ENCODE measurements at places on chromosomes 4 and X.

DNA sequence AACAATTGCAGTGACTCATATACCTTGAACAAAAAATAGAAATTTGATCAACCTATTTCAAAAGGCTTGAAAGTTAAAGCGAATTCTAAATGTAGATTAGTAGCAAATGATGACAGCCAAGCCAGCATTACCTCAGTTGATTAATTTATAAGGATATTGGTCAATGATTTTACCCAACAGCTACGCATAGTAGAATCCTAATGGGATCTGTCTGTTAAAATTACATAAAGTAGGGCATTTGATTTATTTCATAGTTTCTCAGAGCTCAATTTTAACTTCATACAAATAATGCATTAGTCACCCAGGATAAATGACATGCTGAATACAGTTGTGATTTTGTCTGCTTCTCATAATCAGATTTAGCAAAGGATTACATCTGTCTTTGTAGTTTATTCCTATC, 12.0 kb downstream of the AFF2 start:
- no peak for DNase-seq
- H3K36me3 ChIP-seq: no peaks in the 10 kb centered on the region
- H3K27me3 ChIP-seq: no peaks in the 10 kb centered on the region
- no peak overlapping the region for H3K27ac ChIP-seq

DNA sequence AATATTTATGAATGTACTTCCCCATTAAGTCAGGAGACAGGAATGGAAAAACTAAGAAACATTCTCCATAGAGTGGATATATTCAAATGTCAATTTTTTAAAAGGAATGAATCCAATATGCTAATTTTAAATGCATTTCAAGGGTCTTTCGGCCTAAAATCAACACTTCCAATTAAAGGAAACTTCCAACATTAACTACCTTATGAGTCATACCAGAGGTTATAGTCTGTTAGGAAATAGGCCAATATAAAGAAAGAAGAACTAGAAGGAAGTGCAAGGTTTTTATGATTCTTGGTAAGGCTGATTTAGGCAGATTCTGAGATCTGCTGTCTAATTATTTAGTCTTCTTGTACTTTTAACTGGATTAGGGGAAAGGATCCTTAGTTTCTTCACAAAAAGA, 260.1 kb upstream of the EDNRA start:
- H3K36me3 ChIP-seq: no peaks in the 10 kb centered on the region
- H3K27ac ChIP-seq: no peak overlapping the region
- no peaks in the 10 kb centered on the region for H3K27me3 ChIP-seq
- peaks cover 4% of the 10 kb centered on the region for H3K4me1 ChIP-seq
- no peak overlapping the region for H3K4me3 ChIP-seq
- DNase-seq: no peak

DNA sequence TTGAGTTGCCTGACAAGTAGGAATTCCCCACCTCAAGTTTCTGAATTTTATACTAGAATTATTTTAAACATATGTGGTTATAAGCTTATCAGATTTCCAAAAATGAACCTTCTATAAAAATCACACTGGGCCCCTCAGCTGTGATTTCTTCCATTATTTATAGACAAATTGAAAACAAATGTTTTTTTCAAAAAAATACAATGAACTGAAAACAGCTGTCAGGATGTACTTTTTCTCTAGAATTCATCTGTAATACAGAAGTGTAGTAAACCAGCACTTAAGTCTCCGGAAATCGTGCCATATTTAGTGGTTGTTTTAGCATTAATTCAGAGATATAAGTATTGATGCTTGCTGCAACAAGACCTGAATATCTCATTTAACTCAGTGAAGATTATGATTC, 74.0 kb downstream of the SPRY1 start:
- no peaks in the 10 kb centered on the region for H3K36me3 ChIP-seq
- H3K4me1 ChIP-seq: no peaks in the 10 kb centered on the region
- no peak for DNase-seq
- no peaks in the 10 kb centered on the region for H3K27me3 ChIP-seq

DNA sequence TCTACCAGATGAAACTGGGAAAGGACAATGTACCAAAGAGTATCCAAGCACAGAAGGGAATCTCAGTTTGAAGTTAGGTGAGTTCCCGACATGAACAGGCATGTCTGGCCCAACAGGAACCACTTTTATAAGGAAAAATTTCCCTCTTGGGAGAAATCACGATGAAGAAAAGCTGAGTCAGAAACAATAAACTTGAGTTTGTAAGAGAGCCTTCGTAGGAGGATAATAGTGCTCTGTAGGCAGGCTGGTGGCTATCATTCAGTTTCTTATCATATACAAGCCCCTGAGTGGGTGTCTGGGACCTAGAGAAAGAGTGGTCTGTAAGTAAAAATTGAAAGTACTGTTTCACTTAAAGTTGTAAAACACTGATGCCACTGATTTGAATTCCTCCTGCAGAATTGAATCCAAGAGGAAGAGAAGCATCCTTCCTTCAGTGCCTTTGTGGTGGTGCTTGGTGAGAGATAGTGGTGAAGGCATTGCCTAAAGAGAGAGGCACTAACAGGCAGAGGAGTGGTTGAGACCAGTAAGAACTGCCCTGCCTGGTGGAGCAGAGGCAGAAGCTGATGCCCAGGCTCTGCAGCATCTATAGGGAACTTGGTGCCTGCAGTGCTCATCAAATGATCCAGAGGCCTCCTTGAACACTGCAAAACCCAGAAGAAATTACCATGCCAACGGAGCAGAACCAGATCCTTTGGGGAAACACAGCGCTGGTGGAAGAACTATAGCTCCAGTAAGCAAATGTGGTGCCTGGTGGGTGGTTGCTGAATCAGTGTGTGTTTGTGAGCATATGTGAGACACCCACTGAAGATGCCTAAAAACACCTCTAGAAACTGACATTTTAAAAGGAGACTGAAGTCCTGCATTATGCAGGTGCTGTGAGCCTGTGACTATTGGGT, 31.7 kb upstream of the METAP1 start:
- no peaks in the 10 kb centered on the region for H3K27me3 ChIP-seq
- no peak for DNase-seq
- H3K27ac ChIP-seq: no peak overlapping the region
- H3K4me1 ChIP-seq: no peaks in the 10 kb centered on the region

DNA sequence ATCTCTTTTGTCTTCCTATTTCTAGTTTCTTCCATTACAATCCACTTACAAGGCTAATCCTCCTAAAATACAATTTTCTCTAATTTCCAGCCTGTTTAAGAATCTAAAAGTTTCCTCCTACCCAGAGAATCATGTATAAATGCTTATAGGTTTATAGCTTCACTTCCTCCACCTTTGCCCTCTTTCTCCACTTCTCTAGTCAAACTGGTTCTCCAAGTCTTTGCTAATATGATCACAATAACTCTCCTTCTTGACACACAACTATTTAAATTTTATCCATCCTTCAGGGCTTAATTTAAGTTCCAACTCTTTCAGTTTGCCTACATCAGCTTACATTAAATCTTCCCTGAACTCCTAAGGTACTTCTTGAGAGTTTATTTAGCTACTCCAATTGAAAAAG, 69.2 kb downstream of the RPS6KA6 start:
- H3K27ac ChIP-seq: no peak overlapping the region
- no peak for DNase-seq
- H3K4me1 ChIP-seq: no peaks in the 10 kb centered on the region
- H3K27me3 ChIP-seq: no peaks in the 10 kb centered on the region
- no peak overlapping the region for H3K4me3 ChIP-seq

GRCh38 chr4:129823105-129823504, 727.2 kb downstream of the C4orf33 start:
- H3K27ac ChIP-seq: no peak overlapping the region
- H3K36me3 ChIP-seq: no peaks in the 10 kb centered on the region
- H3K4me1 ChIP-seq: no peaks in the 10 kb centered on the region
- no peaks in the 10 kb centered on the region for H3K27me3 ChIP-seq

GRCh38 chr4:184534511-184535391, 60.4 kb upstream of the IRF2 start:
- no peak overlapping the region for H3K4me3 ChIP-seq
- no peak for DNase-seq
- H3K27ac ChIP-seq: peak overlapping the region; percentile 97
- no peaks in the 10 kb centered on the region for H3K27me3 ChIP-seq

GRCh38 chr4:35105486-35105885, 1138.8 kb downstream of the ARAP2 start:
- H3K36me3 ChIP-seq: no peaks in the 10 kb centered on the region
- DNase-seq: no peak
- no peak overlapping the region for H3K27ac ChIP-seq
- no peak overlapping the region for H3K4me3 ChIP-seq
- no peaks in the 10 kb centered on the region for H3K27me3 ChIP-seq
- no peaks in the 10 kb centered on the region for H3K4me1 ChIP-seq

- H3K27me3 ChIP-seq: no peaks in the 10 kb centered on the region
- no peaks in the 10 kb centered on the region for H3K4me1 ChIP-seq
- no peak for DNase-seq
- no peak overlapping the region for H3K27ac ChIP-seq
Measured at GRCh38 chr4:115780835-115781234, 667.4 kb upstream of the NDST4 start.

- H3K4me3 ChIP-seq: no peak overlapping the region
- no peaks in the 10 kb centered on the region for H3K4me1 ChIP-seq
- no peak overlapping the region for H3K27ac ChIP-seq
- no peak for DNase-seq
- no peaks in the 10 kb centered on the region for H3K36me3 ChIP-seq
- H3K27me3 ChIP-seq: no peaks in the 10 kb centered on the region
Measured at GRCh38 chr4:128225148-128225547, 62.5 kb downstream of the PGRMC2 start.

GRCh38 chrX:102978594-102978993, 41.5 kb downstream of the RAB40AL start:
- H3K36me3 ChIP-seq: no peaks in the 10 kb centered on the region
- no peaks in the 10 kb centered on the region for H3K4me1 ChIP-seq
- no peak for DNase-seq
- no peak overlapping the region for H3K4me3 ChIP-seq

DNA sequence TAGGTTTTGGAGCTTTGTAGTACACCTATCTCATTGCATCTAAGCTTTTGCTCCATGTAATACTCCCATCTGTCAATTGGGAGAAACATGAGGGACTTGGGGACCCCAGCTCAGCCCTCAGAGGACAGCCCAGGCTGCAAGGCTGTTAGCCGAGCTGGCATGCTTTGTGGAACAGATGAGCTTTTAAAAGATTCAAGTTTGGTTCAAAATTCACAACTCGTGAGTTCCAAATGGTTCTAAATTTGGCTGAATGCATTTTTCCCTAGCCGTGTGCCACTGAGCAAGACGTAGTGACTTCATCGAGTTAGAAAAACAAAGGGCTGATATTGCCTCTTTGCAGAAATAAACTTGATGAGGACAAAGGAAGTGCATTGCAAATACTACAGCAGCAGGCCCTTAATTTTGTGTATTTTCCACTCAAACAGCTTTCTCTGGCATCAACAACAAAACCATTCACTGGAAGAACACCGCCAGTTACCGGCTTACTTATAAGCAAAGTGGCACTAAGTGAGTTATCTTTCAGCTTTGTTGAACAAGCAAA, 165.0 kb upstream of the HS3ST1 start:
- H3K27me3 ChIP-seq: no peaks in the 10 kb centered on the region
- no peak overlapping the region for H3K27ac ChIP-seq
- no peak for DNase-seq
- no peak overlapping the region for H3K4me3 ChIP-seq

DNA sequence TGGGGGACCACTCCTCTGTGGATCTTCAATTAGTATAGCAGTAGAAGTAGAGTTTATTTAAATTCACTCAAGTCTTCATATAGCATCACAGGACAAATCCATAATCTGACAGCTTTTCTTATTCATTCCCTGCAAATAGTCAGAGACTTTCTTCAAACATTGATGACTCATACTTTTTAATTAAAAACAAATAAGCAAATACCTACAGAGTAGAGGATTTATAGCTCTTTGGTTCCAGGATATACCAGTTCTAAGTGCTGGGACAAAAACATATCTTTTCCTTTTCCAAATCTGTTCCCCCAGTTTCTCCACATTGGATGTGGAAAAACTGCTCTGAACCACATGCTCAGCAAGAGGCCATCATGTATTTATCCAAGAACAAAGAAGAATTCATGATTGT, 24.1 kb downstream of the EMCN start:
- H3K4me3 ChIP-seq: no peak overlapping the region
- H3K27ac ChIP-seq: no peak overlapping the region
- H3K36me3 ChIP-seq: no peaks in the 10 kb centered on the region
- no peaks in the 10 kb centered on the region for H3K4me1 ChIP-seq

DNA sequence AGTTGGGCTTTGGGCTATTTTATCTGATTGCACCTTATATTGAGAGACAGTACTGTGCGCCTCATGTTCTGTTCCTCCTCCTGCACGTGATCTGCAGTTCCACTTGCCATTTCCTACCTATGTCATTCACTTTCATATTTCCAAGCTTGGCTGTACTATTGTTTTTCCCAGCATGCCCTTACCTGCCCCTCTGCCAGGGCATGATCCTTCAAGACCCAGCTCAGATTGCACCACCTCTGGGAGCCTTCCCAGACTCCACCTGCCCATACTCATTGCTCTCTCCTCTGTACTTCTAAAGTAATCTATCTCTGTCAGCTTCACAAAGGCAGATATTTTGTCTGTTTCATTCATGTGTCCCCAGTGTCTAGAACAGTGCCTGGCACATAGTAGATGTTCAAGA, 11.6 kb downstream of the SLC25A5 start:
- no peak overlapping the region for H3K27ac ChIP-seq
- DNase-seq: no peak
- no peak overlapping the region for H3K4me3 ChIP-seq
- no peaks in the 10 kb centered on the region for H3K4me1 ChIP-seq
- H3K36me3 ChIP-seq: no peaks in the 10 kb centered on the region
- H3K27me3 ChIP-seq: no peaks in the 10 kb centered on the region

- H3K4me1 ChIP-seq: no peaks in the 10 kb centered on the region
- no peaks in the 10 kb centered on the region for H3K27me3 ChIP-seq
- no peaks in the 10 kb centered on the region for H3K36me3 ChIP-seq
- no peak overlapping the region for H3K4me3 ChIP-seq
Measured at GRCh38 chr4:40375095-40375494, 40.0 kb downstream of the CHRNA9 start.

GRCh38 chrX:18422886-18423285, 2.5 kb upstream of the CDKL5 start:
- no peaks in the 10 kb centered on the region for H3K27me3 ChIP-seq
- H3K27ac ChIP-seq: no peak overlapping the region
- no peaks in the 10 kb centered on the region for H3K36me3 ChIP-seq
- H3K4me3 ChIP-seq: no peak overlapping the region

GRCh38 chr4:52964561-52965101, 102.5 kb downstream of the RASL11B start:
- no peaks in the 10 kb centered on the region for H3K27me3 ChIP-seq
- H3K4me3 ChIP-seq: no peak overlapping the region
- no peak overlapping the region for H3K27ac ChIP-seq
- no peak for DNase-seq
- peaks cover 12% of the 10 kb centered on the region for H3K4me1 ChIP-seq
- H3K36me3 ChIP-seq: no peaks in the 10 kb centered on the region

GRCh38 chr4:186844059-186844681, 120.5 kb upstream of the FAT1 start:
- DNase-seq: no peak
- H3K27ac ChIP-seq: peak overlapping the region; percentile 62
- no peaks in the 10 kb centered on the region for H3K27me3 ChIP-seq
- H3K36me3 ChIP-seq: no peaks in the 10 kb centered on the region

Measured in ovary (tissue), 10 donors.